ENCODE measurements at places on chromosomes 11 and 22. TPM values are rescaled to one million over a fixed set of nuclear protein-coding genes. Genes with fewer than 3 reads are reported as not detected.

DNA sequence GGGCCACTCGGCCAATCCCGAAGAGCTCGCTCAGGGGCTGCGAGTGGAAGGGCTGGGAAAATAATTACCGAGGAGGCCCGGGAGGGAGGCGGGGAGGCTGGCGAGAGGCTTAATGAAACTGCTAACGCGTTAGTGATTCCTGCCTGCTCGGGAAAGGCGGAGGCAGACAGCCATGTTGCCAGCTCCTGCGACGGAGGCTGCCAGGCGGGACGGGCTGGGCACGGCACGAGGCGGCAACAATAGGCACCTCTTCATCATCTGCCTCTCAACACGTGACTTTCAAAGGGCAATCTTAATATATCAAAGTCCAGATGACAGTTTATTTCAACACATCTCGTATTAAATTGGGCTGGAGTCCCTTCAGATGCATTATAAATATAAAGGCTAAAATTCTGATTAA, 68.0 kb upstream of the TCF20 start:
- no peaks in the 10 kb centered on the region for H3K27me3 ChIP-seq
- H3K27ac ChIP-seq: no peak overlapping the region

The MPST gene
- polyA plus RNA-seq: 48.5 TPM

DNA sequence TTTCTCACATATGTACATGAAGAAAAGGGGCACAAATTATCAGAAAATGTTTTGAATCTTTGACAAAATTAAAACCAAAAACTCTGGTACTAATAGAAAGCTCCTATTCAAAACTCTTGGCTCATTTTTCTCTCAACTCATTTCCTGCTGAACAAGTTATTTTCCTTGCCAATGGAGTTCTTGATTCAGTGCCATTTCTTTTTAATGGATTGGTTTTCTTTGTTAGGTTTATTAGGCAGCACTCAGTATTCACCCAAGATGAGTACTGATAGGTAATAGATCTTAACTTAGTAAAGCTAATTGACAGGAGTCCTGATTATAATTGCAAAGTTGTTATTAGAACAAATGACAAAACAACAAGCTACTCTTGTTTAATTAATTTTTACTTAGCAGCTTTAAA, 279.4 kb upstream of the PDGFD start:
- H3K27ac ChIP-seq: no peak overlapping the region
- H3K4me1 ChIP-seq: no peaks in the 10 kb centered on the region
- no peaks in the 10 kb centered on the region for H3K27me3 ChIP-seq
- H3K4me3 ChIP-seq: no peak overlapping the region

- no peaks in the 10 kb centered on the region for H3K36me3 ChIP-seq
- H3K27me3 ChIP-seq: peaks cover 5% of the 10 kb centered on the region
- DNase-seq: no peak
- no peak overlapping the region for H3K4me3 ChIP-seq
- no peak overlapping the region for H3K27ac ChIP-seq
Measured at GRCh38 chr11:117743121-117743815, 53.7 kb downstream of the DSCAML1 start.

GRCh38 chr11:118180300-118180703, 3.9 kb upstream of the SCN2B start:
- H3K36me3 ChIP-seq: no peaks in the 10 kb centered on the region
- DNase-seq: peak; percentile 33
- peaks cover 37% of the 10 kb centered on the region for H3K27me3 ChIP-seq
- H3K4me3 ChIP-seq: no peak overlapping the region
- H3K4me1 ChIP-seq: no peaks in the 10 kb centered on the region

DNA sequence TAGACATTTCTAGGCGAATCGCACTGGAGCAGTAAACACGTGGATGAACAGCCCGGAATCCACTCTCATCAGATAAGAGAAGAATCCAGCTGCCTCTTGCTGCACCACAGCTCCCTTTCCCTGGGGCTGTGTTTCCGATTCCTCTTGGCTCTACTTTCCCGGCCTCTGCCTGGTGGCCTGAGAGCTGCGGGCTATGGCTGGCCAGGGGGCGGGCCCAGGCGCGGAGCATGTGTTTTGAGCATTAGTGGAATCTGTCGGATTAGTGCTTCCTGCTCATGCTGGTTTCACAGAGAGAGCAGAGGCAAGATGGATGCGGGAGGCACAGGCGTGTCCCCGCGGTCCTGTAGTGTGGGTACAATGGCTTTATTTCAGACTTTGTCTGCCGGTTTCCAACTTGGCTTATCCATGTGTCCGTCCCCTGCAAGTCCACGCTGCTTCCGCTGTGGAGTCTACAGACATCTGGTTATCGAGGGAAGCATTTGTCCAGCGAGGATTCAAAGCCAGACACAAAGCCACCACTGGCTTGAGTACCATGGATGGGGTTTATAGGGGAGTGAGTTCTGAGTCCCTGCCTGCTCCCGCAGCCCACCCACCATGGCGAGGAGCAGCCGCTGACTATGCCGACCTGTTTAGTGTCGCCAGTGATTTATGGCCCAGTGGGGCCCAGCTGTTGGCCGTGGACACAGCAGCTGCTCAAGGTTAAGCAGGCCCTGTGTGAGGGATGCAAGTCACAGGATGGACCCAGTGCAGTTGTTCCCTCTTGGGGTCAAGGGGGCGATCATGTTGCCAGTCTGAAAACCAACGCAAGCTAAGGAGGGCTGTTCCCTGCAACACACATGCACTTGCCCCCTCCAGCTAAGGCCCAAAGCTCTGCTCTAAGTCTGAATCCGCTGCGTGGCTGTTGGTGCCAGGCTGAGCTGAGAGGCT, 43.3 kb upstream of the EP300 start:
- H3K27ac ChIP-seq: peak overlapping the region; percentile 0
- H3K27me3 ChIP-seq: no peaks in the 10 kb centered on the region
- DNase-seq: peak; percentile 84
- no peaks in the 10 kb centered on the region for H3K36me3 ChIP-seq

The MS4A14 gene
- polyA plus RNA-seq: not detected

- DNase-seq: peak; percentile 62
- H3K27me3 ChIP-seq: no peaks in the 10 kb centered on the region
- no peaks in the 10 kb centered on the region for H3K36me3 ChIP-seq
- H3K4me1 ChIP-seq: 0 out of 2 replicates have a peak, but pooled peaks cover under 1% of the 10 kb centered on the region
Measured at GRCh38 chr11:61482513-61482912, 26.0 kb upstream of the LRRC10B start.

DNA sequence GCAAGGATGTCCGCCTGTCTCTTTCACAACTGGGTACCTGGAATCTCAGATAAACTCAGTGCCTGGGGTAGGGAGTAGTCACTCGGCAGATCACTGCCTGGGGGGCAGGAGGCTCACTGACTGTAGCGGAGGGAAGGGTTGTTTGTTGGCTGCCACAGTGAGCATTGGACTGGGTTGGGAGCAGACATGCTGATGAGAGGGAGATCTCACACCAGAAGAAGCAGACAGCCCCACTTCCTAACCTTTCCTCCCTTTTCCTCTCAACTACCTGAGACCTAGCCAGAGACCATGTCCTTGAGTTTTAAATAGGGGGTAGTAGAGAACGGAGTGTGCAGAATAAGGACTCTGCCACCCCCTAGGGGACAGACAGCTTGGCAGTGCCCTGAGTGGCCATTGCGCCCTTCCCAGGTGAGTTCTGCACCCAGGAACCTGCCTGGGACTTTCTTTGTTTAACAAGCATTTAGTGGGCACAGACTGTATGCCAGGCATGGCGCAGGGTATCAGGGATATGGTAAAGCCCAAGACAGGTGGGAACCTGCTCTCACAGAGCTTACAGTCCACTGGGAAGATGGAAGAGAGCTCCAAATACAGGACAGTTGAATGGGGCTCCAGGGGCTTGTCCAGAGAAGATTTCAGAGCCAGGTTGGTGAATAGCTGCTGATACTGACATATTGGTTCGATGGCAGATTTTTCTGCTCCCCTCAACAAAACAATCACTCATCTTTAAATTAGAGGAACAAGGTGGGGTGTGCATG, 115.7 kb upstream of the NNMT start:
- peaks cover 47% of the 10 kb centered on the region for H3K27me3 ChIP-seq
- H3K27ac ChIP-seq: no peak overlapping the region
- no peak overlapping the region for H3K4me3 ChIP-seq
- peak; percentile 31 for DNase-seq

DNA sequence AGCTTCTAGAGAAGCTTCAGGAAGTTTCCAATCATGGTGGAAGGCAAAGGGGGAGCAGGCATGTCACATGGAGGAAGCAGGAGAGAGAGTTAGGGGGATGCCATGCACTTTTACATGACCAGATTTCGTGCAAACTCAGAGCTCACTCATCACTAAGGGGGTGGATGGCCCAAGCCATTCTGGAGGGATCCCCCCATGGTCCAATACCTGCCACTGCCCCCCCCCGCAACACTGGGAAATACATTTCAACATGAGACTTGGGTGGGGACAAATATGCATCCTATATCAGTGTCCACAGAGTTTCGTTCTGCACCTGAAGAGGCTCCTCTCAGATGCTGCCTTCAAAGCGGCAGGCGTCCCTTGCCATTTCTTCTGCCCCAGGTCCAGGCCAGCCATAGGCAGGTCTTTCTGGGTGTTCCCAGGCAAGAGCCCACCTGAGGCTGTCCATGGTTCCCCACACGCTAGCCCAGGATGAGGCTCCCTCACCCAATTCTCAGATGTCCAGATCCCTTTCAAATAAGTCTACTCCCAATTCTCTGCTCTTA, 1344.3 kb downstream of the TBC1D22A start:
- H3K27me3 ChIP-seq: no peaks in the 10 kb centered on the region
- H3K4me1 ChIP-seq: no peaks in the 10 kb centered on the region
- DNase-seq: no peak

DNA sequence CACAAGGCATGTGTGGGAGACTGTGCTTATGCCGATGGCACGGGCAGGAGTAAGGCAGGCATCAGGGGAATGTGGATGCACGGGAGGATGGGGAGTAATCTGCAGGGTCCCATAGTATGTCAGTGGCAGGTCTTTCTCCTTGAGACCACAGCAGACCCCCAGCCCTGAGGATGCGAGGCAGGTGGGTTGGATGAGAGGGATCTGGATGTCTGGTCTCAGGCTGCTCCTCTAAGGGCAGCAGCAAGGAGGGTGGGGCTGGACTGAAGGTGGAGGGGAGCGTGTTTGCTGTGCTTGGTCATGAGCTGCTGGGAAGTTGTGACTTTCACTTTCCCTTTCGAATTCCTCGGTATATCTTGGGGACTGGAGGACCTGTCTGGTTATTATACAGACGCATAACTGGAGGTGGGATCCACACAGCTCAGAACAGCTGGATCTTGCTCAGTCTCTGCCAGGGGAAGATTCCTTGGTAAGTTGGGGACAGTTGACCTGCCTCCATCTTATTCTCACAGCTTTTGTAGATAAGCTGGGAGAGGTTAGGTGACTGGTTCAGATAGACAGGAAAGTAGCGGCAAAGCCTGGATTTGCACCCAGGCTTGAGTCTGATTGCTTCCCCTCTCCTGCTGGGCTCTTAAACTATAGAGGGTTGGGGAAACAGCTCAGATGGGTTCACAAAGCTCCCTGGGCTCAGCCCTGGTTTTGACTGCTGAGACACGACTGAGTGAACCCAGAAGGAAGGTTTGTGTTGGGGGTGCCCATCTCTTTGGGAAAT, at the start of gene APOL1:
Gene APOL1 (plus strand): TSS at position 380 of the 769 bp plus-strand sequence. CDS start 1,823 bp downstream, outside the sequence.
- H3K4me1 ChIP-seq: peaks cover 19% of the 10 kb centered on the region
- no peaks in the 10 kb centered on the region for H3K36me3 ChIP-seq
- DNase-seq: peak; percentile 77
- no peaks in the 10 kb centered on the region for H3K27me3 ChIP-seq
- peak within 1 kb of the TSS; percentile 82 for H3K4me3 ChIP-seq

DNA sequence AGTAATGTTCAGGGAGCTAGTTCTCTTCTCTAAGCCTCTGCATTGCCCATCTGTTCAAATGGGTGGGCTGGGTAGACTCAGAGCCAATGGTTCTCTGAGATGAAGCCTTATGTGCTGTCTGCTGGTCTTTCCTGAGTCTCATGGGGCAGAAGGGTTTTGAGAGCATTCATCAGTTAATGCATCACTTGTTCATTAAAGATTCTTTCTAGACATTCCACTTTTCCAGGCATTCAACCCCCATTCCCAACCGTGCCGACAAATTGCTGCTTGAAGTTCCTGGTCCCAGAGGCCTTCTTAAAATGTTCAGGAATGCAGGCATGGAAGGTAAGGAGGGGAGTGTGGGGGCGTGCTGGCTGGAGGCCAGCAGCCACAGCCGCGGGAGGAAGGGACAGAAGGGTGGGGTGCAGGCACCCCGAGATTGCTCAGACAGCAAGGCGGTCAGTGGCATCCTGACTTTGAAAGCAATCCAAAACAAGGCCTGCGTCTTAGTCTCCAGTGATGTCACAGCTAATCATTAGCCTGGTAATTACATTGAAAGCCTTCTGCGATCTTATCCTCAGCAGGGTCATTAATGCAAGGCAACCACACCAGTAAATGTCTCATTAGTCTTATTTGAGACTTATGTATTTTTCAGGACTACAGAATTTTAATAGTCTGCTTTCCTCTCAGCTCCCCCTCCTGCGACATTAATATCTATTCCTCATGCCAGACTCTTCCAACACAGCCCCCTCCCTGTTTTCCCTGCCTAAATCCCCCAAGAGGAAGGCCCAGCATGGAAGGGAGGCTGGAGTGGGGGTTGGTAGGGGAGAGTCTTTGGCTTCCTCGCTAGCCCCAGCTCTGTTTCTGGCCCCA, 328.8 kb downstream of the MIAT start:
- no peaks in the 10 kb centered on the region for H3K4me1 ChIP-seq
- H3K4me3 ChIP-seq: no peak overlapping the region
- DNase-seq: no peak
- H3K27ac ChIP-seq: no peak overlapping the region

- no peaks in the 10 kb centered on the region for H3K27me3 ChIP-seq
- no peaks in the 10 kb centered on the region for H3K36me3 ChIP-seq
- DNase-seq: no peak
- H3K4me3 ChIP-seq: no peak overlapping the region
- H3K27ac ChIP-seq: no peak overlapping the region
Measured at GRCh38 chr11:58769308-58769707, 37.6 kb upstream of the GLYAT start.

GRCh38 chr22:34879001-34879400, 187.0 kb upstream of the ISX start:
- DNase-seq: no peak
- H3K4me1 ChIP-seq: no peaks in the 10 kb centered on the region
- H3K27ac ChIP-seq: no peak overlapping the region
- H3K4me3 ChIP-seq: no peak overlapping the region
- no peaks in the 10 kb centered on the region for H3K36me3 ChIP-seq
